ENCODE measurements at places on chromosomes 5 and 9. TPM values are rescaled to one million over a fixed set of nuclear protein-coding genes. Genes with fewer than 3 reads are reported as not detected.

Gene SEMA6A
- not detected for total RNA-seq

Gene TICAM2
- 0.52 TPM for total RNA-seq

Gene MGAT4B
- 168 TPM for total RNA-seq

Gene IL13
- total RNA-seq = not detected

Gene CORO2A
- 16.6 TPM for total RNA-seq

Gene GLRA1
- not detected for total RNA-seq

Gene MED7
- 6.3 TPM for total RNA-seq

Gene LCN9
- total RNA-seq = not detected

Gene PCDHB5
- 0.12 TPM for total RNA-seq

DNA sequence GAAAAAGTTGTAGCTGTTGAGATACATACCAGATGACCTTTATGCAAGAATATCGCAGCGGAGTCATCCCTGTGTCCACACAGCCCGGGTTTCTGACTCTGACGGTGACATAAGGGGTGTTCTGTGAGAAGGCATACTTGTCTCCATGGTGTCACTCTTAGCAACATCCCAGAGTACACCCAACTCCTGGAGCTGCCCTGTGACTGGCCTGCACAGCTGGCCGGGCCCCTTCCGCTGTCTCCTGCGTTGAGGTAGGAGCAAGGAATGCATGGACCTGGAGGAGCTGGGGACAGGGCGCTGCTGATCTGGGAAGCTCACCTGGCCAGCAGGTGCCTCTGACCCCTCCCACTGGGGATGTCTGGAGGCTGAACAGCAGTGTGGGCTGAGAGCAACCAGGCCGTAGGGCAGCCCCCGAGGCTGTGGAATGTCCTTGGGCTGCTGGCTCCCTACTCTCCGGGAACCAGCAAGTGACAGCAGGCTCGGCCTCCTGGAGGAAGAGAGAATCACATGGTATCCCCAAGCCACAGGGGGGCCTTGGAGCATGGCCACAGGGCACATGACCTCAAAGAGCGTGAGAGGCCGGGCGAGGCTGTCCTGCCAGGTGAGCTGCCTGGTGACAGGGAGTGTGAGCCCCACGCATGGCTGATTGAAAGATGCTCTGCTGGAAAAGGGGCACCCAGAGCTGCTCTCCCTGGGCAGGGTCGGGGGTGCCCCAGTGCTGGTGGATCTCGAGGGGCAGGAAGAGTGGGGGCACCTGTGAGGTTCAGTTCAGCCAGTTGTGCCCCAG lies 113.4 kb downstream of the MRPL36 start:
- DNase-seq = no peak

GRCh38 chr9:14441115-14441514 lies 127.2 kb upstream of the NFIB start:
- DNase-seq = no peak

GRCh38 chr5:1504069-1504595 lies 19.6 kb downstream of the LPCAT1 start:
- no peak for DNase-seq

DNA sequence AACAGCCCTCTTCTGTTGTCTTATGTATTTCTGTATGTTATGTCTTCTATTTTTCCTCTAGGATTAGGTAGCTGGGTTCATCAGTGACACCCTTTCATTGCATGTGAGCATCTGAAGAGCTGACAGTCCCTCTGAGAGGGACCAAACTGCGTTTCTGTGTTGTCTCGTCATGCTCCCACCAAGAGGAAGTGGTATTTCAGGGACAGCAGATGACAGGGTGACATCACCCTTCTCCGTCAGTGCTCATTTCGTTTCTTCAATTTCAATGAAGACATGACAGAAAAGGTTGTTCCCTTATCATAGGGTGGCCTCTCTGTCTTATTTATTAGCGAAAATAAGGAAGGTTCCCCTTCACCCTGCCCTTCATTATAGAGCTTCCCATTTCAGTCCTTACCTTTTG lies 225.9 kb upstream of the NR4A3 start:
- DNase-seq = no peak

DNA sequence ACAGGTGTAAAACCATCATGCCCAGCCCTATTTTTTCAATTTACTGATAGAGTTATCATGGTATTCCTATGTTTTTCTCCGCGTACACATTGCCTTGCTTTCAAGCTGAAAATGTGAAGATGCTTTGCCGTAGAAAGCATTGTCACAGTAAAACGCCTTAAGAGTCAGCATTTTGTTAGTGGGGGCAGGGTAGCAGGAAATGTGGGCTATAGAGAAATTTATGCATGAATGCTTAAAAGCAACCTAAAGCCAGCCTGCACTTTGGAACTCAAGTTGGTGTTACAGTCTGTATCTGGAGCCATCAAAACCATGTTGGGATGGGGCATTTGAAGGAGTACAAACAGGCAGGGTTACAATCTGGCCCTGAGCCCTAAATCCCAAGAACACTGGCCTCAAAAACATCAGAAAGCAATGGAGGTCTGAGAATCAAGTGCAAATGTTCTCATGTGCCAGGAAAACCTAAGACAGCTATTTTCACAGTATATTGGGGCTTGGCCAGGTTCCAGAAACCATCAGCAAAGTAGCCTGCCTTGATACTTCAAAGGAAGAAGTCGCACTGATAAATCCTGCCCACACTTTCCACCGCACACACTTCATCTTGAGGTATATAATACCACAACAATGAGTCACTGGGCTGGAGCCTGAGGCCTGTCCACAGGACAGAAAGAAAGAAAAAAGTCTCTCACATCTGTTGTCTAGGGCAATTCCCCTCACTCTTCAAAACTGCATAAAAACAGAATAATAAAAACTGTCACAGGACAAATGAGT lies 313.8 kb downstream of the ENC1 start:
- no peak for DNase-seq

GRCh38 chr9:83508067-83508466 lies 30.1 kb downstream of the FRMD3 start:
- DNase-seq = no peak

- no peak for DNase-seq
These were observed 60.3 kb downstream of the RFK start for GRCh38 chr9:76333964-76334363.

- DNase-seq = no peak
These were observed 43.8 kb downstream of the HABP4 start for GRCh38 chr9:96493757-96494156.

- DNase-seq = no peak
These were observed 11.7 kb upstream of the EXOSC2 start for GRCh38 chr9:130681769-130682420.

DNA sequence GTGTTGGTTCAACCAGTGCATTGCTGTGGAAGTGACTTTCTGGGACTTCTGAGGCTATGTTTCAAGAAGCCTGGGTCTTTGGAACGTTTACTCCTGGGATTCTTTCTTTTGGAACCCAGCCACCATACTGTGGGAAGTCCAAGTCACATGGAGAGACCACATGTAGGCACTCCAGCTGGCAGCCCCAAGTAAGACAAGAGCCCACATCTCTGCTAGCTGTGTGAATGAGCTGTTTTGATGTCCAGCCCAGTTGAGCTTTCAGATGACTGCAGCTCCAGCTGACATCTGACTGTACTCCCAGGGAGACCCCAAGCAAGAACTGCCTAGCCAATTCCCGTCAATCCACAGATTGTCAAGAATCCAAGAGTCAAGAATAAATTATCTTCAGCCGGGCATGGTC lies 60.1 kb upstream of the SPATA31D4 start:
- no peak for DNase-seq

- no peak for DNase-seq
These were observed 260.3 kb downstream of the TMEM167A start for GRCh38 chr5:82816926-82817325.

GRCh38 chr9:38692707-38693106 lies 27.2 kb downstream of the FAM240B start:
- DNase-seq = no peak

GRCh38 chr5:122218778-122219177 lies 89.4 kb downstream of the ZNF474 start:
- no peak for DNase-seq

DNA sequence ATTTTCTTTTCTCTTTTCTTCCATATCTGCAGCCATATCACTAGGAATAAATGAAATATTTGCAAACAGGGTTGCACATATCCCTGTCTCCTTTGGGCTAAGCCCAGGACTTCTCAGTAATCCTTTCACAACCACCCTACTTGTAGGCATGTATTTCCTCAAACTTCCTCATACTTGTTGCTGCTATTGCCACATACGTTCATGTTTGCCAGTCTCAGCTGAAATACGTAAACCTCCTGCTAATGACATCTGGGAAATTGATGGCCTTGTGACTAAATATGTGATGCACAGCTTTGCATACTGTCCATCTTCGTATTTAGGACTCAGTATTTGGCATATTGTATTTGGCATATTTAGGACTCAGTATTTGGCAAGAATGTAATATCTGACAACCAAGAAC lies 224.6 kb downstream of the PLK2 start:
- no peak for DNase-seq

DNA sequence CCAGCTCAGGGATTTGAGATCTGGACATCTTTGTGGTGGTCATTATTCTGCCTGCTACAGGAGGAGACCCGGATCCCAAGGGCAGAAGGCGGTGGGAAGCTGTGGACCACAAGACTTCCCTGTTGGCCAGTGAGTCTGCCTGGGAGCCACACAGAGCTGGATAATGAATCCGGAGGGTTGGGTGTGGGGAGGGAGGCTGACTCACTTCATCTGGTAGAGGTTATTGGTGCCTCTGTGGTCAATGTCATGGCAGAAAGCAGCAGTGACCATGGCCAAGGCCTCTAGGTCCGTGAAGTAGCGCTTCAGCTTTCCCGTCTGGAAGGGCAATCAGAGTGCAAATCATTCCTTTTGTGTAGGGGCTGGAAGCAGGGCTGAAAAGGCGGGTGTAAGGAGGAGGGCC lies 58.5 kb downstream of the PDE6A start:
- no peak for DNase-seq

GRCh38 chr5:157024208-157024959 lies 34.5 kb downstream of the HAVCR1 start:
- DNase-seq = no peak

DNA sequence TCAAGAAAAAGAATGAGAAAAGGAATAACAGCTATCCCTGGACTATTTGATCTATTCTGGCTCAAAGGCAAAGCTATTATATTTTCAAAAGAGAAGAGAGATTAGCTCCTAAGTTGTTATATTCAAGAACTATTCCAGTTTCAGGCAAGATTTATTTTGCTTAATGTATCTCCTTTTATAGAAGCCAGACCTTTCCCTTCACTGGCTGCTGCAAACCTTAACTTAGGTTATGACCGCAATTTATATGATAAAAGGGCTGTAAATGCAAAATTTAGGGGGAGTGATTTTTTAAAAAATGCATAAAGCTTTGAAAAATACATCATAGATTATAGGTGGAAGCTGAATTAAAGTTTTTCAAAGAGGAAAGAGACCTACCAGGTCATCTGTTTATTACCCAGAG lies 97.8 kb downstream of the FBXL7 start:
- DNase-seq = no peak

GRCh38 chr9:28607843-28608242 lies 1034.6 kb upstream of the C9orf72 start:
- DNase-seq = no peak

DNA sequence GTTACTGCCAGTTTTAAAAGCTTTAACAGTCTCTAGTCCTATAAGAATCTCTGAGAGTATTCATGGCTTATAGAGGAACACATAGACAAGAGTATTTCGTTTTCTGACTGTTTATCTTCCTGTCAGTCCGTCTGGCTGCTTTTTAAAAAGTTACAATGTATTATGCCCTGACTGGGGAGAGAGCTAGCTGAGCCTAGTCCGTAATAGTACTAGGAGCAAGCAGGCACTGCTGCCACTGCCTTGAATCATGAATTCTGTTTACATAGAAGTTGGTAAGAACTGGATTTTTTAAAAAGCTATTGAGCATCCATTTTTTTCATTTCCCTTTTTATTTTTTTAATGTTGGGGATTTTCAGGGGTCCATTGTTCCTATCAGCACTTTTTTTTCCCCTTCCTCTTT lies 26.6 kb downstream of the XPA start:
- DNase-seq = no peak

Measured in T-helper 17 cell (primary cell).